Neural progenitor cell (in vitro differentiated cells): ENCODE measurements at places on chromosomes 4 and X.

GRCh38 chr4:7811536-7812191 lies 128.0 kb downstream of the AFAP1 start:
- DNase-seq: peak; percentile 61

GRCh38 chr4:19944806-19945205 lies 306.9 kb upstream of the SLIT2 start:
- peak; percentile 44 for DNase-seq

GRCh38 chr4:31655328-31655727 lies 935.2 kb downstream of the PCDH7 start:
- DNase-seq: no peak

GRCh38 chr4:152974468-152975379 lies 38.6 kb downstream of the FHDC1 start:
- no peak for DNase-seq
